Activated CD4-positive, alpha-beta memory T cell treated with anti-CD3 and anti-CD28 coated beads for 36 hours (primary cell): ENCODE measurements at places on chromosomes 6 and 20. TPM values are rescaled to one million over a fixed set of nuclear protein-coding genes. Genes with fewer than 3 reads are reported as not detected.
A peak's percentile ranks its signal among the peaks of the same experiment; 100 is the strongest.

- DNase-seq, result no peak
These were observed 1172.2 kb upstream of the GJE1 start for GRCh38 chr6:140960566-140960965.

GRCh38 chr20:49187330-49187850, 744 bp downstream of the STAU1 start:
- peak; percentile 37 for DNase-seq

DNA sequence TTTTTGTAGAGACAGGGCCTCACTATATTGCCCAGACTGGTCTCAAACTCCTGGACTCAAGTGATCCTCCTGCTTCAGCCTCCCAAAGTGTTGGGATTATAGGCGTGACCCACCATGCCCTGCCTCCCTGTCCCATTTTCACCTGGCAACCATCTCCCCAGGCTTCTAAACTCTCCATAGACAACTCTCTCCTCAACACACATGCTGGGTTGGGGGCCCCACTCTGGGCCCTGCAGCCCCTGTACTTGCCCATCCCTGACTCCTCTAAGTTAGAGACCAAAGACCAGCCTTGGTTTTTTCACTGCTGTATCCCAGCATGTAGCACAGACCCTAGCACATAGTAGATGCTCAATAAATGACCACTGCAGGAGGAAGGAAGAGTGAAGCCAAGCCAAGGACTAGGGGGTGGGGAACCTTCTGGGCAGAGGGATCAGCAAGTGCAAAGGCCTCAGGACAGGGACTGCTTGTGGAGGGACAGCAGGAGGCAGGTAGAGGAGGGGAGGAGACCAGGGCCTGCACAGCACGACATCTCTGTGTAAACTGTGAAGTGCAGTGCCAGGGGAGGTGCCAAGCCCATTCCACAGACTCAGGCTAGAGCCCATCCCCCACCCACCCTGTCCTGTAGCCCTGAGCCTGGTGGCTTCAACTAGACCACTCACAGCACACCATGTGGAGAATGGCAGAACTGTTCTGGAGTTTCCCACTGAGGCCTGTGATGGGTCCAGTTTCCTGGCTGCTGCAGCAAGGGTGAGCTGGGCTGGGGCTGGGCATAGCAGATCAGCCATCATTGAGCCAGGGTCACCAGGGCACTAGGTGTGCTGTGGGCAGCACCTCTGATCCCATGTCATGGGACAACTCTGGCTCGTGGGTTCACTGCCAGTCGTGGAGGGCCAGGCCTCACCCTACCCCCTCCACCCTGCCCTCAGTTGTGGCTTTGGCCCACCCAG, 3.4 kb upstream of the SRC start:
- no peak for DNase-seq

GRCh38 chr6:27977387-27977786, 20.3 kb downstream of the OR2B6 start:
- DNase-seq, result no peak

- DNase-seq, result no peak
These were observed 253.4 kb upstream of the MOCS1 start for GRCh38 chr6:40187535-40188144.

DNA sequence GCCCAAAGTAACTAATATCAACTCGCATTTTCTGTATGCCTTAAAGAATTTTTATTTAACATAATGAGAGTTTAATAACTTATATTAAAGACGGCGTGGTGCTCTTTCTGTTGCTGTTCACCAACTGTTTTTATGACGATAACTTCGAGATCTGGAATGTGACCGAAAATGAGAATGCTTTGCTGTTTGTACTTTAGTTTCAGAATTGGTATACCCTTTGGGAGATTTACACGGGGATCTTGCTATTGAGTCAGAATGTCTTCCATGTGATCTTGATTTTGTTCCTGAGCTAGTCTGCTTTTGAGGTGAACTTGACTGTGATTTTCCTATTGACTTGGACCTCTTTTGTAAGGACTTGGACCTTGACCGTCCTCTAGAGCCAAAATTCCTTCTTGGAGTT, 17.9 kb downstream of the PNRC1 start:
- no peak for DNase-seq

FBXO5 gene
- 41.8 TPM for total RNA-seq

MDFI gene
- not detected for total RNA-seq

DNA sequence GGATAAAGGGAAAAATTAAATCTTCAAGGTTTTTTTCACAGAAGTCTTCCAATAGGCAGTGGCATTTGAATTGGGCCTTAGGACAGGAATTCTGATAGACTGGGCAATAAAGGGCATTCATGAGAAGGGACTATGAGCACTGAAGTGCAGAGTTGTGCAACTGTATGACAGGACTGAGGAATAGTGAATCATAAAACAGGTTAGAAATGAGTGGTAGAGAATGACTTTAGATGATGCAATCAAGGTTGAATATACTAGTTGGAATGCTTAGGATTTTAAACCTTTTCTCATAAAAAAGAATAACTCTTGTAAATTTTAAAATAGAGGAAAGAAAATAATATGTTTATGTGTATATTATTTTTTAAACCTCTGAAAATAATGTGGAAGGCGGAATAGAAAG, 944.7 kb downstream of the PHF3 start:
- DNase-seq, result no peak

APCDD1L gene
- not detected for total RNA-seq

BFSP1 gene
- 0.34 TPM for total RNA-seq

XKR7 gene
- not detected for total RNA-seq

PGC gene
- total RNA-seq, result not detected

SCRT2 gene
- not detected for total RNA-seq

SRMS gene
- not detected for total RNA-seq

AVP gene
- not detected for total RNA-seq

DNA sequence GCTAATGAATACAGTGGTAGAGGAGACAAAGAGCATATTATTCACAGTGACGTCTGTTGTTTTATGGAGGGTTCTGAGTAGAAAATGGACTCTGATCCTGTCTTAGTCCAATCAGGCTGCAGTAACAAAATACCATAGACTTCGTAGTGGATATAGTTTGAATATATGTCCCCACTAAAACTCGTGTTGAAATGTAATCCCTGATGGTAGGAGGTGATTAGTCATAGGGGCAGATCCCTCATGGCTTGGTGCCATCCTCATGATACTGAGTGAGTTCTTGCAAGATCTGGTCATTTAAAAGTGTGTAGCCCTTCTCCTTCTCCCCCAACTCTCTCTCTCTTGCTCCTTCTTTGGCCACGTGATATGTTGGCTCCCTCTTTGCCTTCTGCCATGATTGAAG, 82.5 kb downstream of the CD83 start:
- no peak for DNase-seq

DNA sequence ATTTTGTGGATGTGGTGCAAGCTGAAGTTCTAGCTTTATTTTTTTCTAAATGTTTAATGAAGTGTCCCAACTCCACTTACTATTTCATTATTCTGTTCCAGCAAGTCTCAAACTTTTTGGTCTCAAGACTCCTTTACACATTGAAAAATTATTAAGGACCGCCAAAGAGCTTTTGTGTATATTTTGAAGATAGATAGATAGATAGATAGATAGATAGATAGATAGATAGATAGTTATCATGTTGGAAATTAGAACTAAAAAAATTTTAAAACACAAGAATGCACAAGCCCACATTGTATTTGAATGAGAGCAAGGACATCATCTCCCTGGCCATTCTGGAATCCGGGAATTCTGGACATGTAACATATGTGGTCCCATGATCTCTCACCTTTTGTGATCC, 181.2 kb upstream of the SNX9 start:
- DNase-seq, result no peak
